Activated CD4-positive, alpha-beta T cell treated with anti-CD3 and anti-CD28 coated beads, Interleukin-2, Interleukin-6, amounts not matched to agents 100 ng/mL and 50 ng/mL, durations not matched to agents 16 hours and 8 hours (primary cell): ENCODE measurements at places on chromosomes 1 and 21.

- DNase-seq = no peak
These were observed 13.6 kb downstream of the RD3 start for GRCh38 chr1:211478376-211478775.

GRCh38 chr1:193322211-193322610 is 135.8 kb upstream of the B3GALT2 start:
- DNase-seq = no peak

DNA sequence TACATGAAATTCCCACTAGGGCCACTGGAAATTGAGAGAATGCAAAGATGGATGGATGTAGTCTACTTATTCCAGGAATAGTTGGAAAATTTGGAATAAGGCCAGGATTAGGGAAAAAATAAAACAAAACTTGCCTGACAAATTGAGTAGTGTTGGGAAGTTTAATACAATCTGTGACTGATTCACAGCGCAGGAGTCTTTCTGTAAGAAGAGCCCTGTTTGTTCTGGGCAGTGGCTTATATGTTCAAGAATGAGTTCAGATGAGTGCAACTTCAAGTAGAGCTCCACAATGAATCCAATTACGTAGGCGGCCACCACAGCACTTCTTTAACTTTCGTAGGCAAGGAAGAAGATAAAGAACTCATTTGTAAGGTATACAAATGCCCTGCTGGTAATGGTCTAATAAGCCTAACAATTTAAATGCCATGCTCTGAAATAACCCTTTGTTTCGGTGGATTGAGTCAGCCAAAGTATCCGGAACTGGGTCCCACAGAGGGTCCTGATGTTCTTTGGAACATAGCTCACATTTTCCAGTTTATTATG is 47.1 kb upstream of the KCNE1 start:
- no peak for DNase-seq

GRCh38 chr1:46682064-46682463 is 10.4 kb downstream of the TEX38 start:
- no peak for DNase-seq

DNA sequence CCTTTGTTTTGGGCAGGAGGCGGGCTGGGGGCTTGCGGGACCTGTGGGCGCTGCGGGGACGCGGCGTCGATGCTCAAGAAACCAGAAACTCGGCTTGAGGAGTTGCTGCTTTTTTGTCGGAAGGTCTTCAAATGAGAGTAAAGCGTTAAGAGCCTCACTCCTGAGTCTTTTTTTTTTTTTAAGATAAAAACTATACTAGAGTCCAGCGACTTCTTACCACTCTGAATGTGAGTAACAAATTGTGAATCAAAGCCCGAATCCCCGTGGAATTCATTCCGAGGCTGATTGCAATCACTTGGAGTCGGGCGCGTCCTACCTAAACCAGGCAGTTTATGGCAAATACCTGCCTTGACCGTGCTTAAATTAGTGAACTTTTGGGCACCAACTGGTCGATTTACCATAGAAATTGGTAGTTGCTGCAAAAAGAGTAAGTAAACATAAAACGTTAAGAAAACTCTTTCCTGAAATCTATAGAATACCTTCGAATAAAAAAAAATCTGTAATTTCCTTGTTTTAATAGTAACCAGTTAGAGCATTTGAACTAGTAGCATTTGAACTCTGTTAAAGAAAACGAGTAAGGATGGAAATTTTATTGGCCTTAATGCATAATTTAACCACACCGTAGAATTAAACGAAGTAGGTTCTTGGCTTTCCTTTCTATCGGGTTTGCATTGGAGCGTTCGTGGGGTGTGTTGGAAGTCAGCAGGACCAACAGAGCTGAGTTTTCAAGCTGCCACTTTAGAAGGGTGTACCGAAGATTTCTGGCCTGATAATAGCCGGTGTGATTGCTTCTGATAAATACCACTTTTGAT is 769 bp downstream of the GPSM2 start:
- no peak for DNase-seq

DNA sequence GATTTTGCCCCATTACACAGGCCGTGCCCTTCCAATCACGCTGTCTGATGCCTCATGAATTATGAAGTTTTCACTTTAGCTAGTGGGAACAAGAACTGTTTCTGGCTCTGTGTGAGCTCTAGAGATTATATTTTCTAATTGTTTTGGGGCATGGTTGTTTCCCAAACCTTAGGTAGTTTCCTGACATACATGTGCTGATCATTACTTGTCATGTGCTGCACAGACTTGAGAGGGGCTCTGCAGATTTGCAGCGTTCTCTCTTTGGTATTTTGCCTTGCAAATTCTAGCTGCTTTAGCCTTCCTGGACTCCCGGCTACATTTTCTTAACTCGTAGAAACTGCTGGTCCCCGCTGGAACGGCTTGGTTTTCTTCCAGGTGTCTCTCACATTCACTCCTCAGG is 142.1 kb upstream of the IVNS1ABP start:
- DNase-seq = no peak
